Activated T-helper 2 cell treated with anti-CD3 and anti-CD28 coated beads, Interferon-gamma antibody, Interleukin-2, Interleukin-4, amounts not matched to agents 10 μg/mL and 5 μg/mL and 100 μg/mL, durations not matched to agents 14 hours and 24 hours and 36 hours (primary cell): ENCODE measurements at places on chromosomes 16 and 17.

- peaks cover 41% of the 10 kb centered on the region for H3K27me3 ChIP-seq
- H3K4me1 ChIP-seq: no peaks in the 10 kb centered on the region
- no peak for DNase-seq
- H3K36me3 ChIP-seq: no peaks in the 10 kb centered on the region
- no peak overlapping the region for H3K27ac ChIP-seq
These were observed 26.5 kb downstream of the TMEM98 start for GRCh38 chr17:32954477-32954876.

DNA sequence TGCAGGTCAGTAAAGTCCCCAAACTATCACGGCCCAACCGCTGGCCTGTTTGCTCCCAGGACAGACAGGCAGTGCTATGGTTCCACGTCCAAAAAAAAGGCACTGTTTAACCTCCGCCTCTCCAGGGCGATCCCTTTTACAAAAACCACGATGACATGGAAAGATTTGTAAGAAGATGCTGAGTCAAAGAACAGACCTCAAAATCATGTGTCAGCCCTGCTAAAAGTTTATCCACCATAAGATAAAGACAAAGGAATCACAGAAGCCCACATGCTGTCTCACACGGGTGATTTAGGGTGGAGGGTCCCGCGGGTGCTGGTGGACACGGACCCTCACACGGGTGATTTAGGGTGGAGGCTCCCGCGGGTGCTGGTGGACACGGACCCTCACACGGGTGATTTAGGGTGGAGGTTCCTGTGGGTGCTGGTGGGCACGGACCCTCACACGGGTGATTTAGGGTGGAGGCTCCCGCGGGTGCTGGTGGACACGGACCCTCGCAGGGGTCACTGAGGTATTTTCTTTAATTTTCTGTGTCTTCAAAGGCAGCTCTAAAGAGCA is 117.2 kb upstream of the METRNL start:
- no peak overlapping the region for H3K4me3 ChIP-seq
- H3K4me1 ChIP-seq: peaks cover 7% of the 10 kb centered on the region
- peaks cover 8% of the 10 kb centered on the region for H3K36me3 ChIP-seq
- no peaks in the 10 kb centered on the region for H3K27me3 ChIP-seq
- no peak overlapping the region for H3K27ac ChIP-seq

- no peak for DNase-seq
- H3K4me3 ChIP-seq: peak within 1 kb of the TSS; percentile 79
- peak within 1 kb of the TSS; percentile 33 for H3K27ac ChIP-seq
- no peaks in the 10 kb centered on the region for H3K36me3 ChIP-seq
- H3K4me1 ChIP-seq: peaks cover 14% of the 10 kb centered on the region
- H3K27me3 ChIP-seq: no peaks in the 10 kb centered on the region
These were observed at the start of gene NDRG4 for GRCh38 chr16:58499615-58500351. TSS of gene NDRG4 (plus strand) at chr16:58500143. CDS start at chr16:58500249, 106 bp downstream.

DNA sequence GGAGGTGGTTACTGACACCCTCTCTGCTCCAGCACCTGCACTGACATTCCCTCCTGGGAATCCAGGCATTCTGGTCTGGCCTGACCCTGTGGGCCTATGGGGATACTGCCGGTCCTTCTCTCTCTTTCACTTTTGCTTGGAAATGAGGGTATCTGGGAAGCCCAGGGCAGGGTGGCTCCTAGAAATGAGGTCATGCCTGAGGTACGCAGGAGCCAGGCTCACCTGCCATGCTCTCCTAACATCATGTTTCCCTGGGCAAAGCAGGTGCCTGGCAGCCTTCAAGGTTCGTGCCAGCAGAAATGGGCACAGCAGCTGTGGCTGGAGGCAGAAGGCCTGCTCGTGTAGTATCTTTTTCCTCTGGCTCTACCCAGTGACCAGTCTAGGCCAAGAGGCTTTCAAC is 3.3 kb downstream of the ITGA3 start:
- H3K27ac ChIP-seq: no peak overlapping the region
- peaks cover 17% of the 10 kb centered on the region for H3K4me1 ChIP-seq
- no peak overlapping the region for H3K4me3 ChIP-seq

- H3K27ac ChIP-seq: no peak overlapping the region
- H3K36me3 ChIP-seq: no peaks in the 10 kb centered on the region
- H3K27me3 ChIP-seq: peaks cover 29% of the 10 kb centered on the region
- no peak for DNase-seq
- peaks cover 7% of the 10 kb centered on the region for H3K4me1 ChIP-seq
- H3K4me3 ChIP-seq: no peak overlapping the region
These were observed 5.1 kb downstream of the RHBDF1 start for GRCh38 chr16:67183-67791.

DNA sequence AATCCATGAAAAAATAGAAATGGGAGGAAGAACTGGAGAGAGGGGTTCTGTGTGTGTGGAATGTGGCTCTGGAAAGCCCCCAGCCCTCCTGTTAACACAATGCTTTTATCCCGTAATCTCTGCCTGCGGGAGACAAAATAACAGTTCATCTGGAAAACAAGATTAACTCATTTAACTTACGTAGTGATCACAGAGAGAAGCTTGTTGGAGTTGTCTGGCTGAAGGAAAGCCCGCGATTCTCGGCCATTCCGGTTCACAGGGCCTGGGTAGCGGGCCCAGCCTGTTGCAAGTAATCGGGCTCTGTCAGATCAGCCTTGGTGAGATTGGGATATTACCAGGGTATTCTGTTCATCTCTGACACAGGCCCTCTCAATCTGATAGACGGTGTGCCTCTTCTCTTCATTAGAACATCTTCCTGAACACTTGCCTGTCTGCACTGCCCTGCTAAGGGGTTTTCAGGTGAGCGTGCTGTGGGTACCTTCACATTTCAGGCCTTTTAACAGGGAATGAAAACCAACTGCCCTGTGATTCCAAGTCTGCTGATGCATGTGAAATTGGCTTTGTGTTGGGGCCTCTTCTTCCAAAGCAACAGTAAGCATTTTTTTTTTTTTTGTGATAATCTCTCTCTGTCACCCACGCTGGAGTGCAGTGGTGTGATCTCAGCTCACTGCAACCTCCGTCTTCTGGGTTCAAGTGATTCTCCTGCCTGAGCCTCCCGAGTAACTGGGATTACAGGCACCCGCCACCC is 609.9 kb downstream of the WWOX start:
- no peak overlapping the region for H3K27ac ChIP-seq
- peaks cover 2% of the 10 kb centered on the region for H3K27me3 ChIP-seq
- H3K36me3 ChIP-seq: peaks cover 2% of the 10 kb centered on the region
- H3K4me1 ChIP-seq: peaks cover 6% of the 10 kb centered on the region
- no peak overlapping the region for H3K4me3 ChIP-seq

DNA sequence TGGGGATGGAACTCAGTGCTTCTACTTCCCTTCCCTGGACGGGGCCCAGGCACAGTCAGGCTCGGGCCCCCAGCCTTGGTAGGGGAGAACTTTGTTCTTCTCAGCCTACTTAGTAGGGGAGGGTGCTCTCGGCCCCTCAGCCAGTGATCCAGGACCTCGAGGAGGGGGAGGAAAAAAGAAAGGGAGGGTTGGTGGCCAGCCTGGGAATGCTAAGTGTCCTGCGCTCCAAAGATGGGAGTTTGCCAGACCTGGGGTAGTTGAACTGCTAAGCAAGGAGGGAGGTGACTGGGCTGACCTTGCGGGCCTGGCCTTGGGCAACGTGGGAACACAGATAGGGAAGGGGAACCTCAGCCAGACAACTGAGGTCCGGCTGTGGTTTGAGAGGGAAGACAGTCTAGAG is 12.2 kb downstream of the ADGRG1 start:
- no peak overlapping the region for H3K4me3 ChIP-seq
- no peak for DNase-seq
- peaks cover 30% of the 10 kb centered on the region for H3K27me3 ChIP-seq
- H3K4me1 ChIP-seq: no peaks in the 10 kb centered on the region
- no peak overlapping the region for H3K27ac ChIP-seq

GRCh38 chr16:23232806-23233205 is 50.3 kb downstream of the SCNN1G start:
- H3K4me1 ChIP-seq: no peaks in the 10 kb centered on the region
- H3K27ac ChIP-seq: no peak overlapping the region
- no peaks in the 10 kb centered on the region for H3K36me3 ChIP-seq
- DNase-seq: no peak
- H3K4me3 ChIP-seq: no peak overlapping the region

DNA sequence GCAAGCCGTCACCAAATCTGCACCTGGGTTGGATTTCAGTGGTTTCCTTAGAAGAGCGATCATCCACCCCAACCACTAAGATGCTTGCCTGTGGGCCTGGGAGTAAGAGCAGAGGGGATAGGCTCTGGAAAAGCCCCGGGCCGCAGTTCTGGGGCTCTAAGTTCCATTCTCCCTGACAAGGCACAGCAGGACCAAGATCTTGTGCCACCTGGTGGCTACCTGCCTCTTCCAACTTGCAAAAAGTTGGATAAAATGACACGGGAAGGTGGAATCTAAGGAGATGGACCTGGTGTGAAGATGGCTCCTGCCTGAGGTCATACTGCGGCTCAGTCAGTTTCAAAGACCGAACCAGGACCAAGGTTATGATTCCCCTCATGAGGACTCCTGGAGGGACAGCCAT is 42.3 kb downstream of the ABCC12 start:
- H3K4me1 ChIP-seq: no peaks in the 10 kb centered on the region
- H3K4me3 ChIP-seq: no peak overlapping the region
- no peaks in the 10 kb centered on the region for H3K27me3 ChIP-seq
- no peaks in the 10 kb centered on the region for H3K36me3 ChIP-seq
- DNase-seq: no peak

- no peaks in the 10 kb centered on the region for H3K27me3 ChIP-seq
- H3K27ac ChIP-seq: no peak overlapping the region
- H3K4me3 ChIP-seq: no peak overlapping the region
- H3K4me1 ChIP-seq: no peaks in the 10 kb centered on the region
- DNase-seq: no peak
These were observed 46.0 kb downstream of the LMF1 start for GRCh38 chr16:924806-925205.

- no peak for DNase-seq
- peaks cover 44% of the 10 kb centered on the region for H3K27me3 ChIP-seq
- peaks cover 8% of the 10 kb centered on the region for H3K4me1 ChIP-seq
- no peak overlapping the region for H3K27ac ChIP-seq
These were observed 837 bp downstream of the DOC2B start for GRCh38 chr17:180381-181244.

GRCh38 chr17:34242587-34243363 is 12.3 kb upstream of the CCL2 start:
- DNase-seq: no peak
- no peak overlapping the region for H3K27ac ChIP-seq
- H3K4me1 ChIP-seq: no peaks in the 10 kb centered on the region
- peaks cover 11% of the 10 kb centered on the region for H3K27me3 ChIP-seq
- H3K36me3 ChIP-seq: no peaks in the 10 kb centered on the region
